ENCODE measurements at places on chromosomes 4 and X.
A peak's percentile ranks its signal among the peaks of the same experiment; 100 is the strongest.

DNA sequence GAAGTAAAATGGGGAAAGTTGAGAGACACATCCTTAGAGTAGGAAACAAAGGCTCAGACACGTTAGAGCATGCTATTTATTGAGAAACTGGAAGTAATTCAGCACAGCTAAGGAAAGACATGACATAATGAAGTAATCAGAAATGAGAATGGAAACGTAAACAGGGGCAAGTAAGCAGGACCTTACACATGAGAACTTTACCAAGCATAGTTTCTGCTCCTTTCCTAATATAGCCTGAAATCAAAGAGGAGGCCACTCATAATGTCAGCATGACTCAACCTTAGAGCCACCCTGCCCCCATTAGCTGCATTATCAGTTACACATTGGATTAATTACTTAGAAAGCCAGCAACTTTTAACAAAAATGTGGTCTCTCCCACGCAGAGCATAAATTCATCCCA, 558.3 kb upstream of the GRIA3 start:
- DNase-seq: no peak

GRCh38 chr4:76708971-76709771, 188.8 kb downstream of the SOWAHB start:
- DNase-seq: no peak

- DNase-seq: no peak
These were observed 1997.4 kb downstream of the C4orf33 start for GRCh38 chr4:131093303-131093702.

DNA sequence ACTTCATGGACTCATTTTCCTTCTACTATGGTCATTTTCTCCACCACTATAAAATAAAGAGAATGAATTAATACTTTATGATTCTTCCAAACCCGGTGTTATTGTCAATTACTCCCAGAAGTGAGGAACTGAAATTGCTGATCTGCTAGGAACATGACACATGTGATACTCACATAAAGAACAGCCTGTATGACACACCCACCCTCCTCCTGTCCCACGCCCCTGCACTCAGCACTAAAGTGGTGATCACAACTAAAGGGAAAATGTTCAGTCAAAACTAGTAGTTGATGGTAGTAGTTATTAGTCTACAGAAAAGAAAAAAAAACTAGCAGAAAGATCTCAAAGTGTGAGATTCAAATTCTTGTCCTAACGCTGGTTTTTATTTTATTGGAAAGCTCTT, 1508.3 kb downstream of the RAPGEF2 start:
- no peak for DNase-seq

DNA sequence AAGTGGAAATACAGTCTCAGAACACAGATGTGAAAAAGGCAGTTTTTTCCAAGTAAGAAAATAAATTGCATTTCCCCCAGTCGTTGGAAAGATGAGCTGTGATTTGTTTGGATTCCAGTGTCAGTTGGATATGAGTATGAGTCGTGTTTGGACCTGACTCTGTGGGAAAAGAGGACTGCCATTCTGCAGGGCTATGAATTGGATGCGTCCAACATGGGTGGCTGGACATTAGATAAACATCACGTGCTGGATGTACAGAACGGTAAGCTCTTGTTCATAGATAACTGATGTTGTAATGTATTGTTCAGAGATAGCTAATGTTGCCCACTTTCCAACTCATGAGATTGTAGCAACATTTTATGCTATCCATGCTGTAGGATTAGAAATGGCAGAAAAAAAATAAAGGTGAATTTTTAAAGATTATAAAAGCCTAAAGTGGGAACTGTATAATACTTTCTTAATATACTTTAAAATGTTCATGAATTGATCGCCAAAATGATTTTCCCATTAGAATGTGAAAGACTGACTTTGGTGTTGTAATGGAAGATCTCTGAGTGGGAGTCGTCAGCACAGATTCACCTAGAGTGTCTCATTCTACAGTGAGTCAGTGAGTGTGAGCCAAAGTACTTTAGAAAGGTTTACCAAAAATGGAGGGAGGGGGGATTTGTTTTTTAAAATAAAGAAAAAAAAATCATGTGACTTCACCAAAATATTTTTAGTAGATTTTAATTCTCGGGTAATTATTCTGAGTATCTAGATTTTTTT, 178.7 kb downstream of the DCTD start:
- DNase-seq: no peak

- DNase-seq: no peak
These were observed 181.7 kb upstream of the DDX53 start for GRCh38 chrX:22818061-22818460.

DNA sequence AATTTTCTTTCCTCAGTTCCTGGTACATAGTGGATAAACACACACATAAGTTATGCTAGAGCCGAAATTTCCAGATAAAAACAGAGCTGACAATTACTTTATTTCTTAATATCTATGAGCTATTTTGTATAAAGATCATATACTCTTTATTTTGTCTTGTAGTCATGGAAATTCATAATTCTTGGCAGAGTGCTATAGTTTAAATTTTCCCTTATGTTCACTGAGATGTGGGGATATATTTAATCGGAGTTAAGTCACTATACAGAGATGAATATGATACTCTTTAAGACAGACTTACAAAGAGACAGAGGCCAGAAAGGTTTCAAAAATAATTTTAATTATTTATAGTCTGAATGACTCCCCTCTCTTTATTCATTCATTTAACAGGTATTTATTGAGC, 89.7 kb downstream of the PPEF1 start:
- no peak for DNase-seq

DNA sequence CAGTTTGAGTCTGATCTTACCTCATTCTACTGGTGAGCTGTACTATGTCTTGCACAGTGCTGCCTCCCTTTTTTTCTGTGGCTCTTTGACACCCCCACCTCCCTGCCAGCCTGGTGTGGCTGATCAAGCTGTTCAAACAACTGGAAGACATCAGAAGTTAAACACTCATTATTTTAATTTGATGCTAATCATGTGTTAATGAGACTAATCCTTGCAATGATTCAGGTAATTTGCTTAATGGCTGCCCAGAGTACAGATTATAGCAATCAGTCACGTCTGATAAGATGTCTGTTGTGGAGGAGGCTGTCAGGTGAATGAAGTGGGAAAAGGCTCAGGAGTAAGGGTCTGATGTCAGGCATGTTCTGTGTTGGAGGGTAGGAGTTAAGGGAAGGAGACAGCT, 87.4 kb upstream of the GK2 start:
- peak; percentile 73 for DNase-seq

DNA sequence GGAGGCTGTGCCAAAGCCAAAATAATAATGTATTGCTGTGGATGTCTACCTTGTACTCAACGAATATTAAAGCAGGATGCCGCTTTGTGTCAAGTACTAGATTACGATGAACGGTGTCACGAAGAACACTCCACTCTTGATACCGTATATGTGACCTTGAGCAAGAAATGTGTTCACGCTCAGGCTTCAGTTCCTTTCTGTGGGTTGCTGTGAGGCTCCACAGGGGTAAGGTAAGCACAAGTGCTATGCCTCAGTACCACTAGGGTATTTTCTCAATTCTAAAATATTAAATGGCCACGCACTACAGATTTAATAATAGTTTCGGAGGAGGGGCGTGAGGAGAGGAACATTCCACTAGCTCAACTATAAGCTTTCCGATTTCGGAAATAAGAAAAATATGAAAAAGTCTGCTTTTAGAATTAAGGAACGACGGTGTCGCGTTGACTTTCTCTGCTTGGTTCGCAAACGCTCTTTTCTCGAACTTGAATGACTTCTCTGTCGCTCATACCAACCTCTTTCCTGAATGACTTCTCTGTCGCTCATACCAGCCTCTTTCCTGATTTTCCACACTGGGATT, 607 bp upstream of the SCOC start:
- DNase-seq: peak; percentile 39

DNA sequence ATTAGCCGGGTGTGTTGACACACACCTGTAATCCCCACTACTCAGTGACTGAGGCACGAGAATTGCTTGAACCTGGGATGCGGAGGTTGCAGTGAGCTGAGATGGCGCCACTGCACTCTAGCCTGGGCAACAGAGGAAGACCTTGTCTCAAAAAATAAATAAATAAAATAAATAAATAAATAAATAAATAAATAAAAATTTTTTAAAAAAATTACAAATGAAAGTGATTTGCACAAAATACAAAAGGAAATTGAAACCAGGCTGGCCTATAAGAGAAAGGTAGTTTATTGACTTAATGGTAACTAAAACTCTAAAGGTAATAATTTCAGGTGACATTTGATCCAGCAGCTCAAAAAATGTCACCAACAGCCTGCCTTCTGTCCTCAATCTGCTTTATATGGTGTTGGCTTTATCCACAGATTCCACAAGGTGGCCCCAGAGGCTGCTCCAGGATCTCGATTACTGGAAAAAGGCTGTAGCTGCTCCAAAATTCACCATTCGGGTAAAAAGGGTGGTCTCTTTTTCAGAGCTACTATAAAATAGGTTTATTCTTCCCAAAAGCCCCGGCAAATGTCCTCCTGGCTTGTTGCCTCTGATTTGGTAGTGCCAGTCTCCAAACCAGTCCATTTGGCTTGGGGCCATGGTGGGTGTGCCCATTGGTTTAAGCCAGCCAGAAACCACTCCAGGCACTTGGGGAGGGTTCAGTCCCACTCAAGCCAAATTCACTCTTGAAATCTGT, 61.4 kb upstream of the TRIM2 start:
- peak; percentile 77 for DNase-seq

DNA sequence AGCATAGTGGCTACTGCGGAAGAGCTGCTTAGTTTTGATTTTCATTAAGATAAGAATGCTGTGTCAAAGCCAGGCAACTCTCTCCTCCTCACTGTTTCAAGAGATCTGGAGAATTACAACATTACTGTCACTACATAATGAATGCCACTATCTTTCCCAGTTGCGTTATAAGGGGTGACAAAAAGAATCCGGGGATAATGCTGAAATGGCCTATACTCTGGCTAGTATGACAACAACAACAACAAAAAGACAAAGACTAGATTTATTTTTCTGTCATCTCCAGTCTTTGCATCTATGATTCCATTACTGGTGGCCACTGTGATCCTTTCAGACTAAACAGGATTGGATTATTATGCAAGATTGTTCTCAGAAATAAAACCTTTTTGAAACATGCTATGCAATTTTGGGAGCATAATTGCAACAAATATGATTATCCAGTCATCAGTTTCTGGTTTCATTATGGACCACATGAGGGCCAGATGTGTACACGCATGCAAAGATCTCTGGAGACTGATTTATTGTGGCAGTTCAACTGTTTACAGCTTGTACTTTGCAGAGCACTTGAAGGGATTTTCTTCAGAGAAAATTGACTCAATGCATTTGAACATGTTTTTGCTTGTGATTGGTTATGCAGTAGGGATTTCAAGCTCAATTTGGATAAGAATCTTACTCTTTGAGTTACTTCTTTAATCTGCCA, 31.1 kb upstream of the SPANXB1 start:
- DNase-seq: peak; percentile 78

GRCh38 chr4:74291471-74291870, 16.8 kb upstream of the EPGN start:
- no peak for DNase-seq

- no peak for DNase-seq
These were observed 18.0 kb upstream of the MANBA start for GRCh38 chr4:102778720-102779119.

- no peak for DNase-seq
These were observed 66.6 kb upstream of the SORBS2 start for GRCh38 chr4:185878633-185879032.

DNA sequence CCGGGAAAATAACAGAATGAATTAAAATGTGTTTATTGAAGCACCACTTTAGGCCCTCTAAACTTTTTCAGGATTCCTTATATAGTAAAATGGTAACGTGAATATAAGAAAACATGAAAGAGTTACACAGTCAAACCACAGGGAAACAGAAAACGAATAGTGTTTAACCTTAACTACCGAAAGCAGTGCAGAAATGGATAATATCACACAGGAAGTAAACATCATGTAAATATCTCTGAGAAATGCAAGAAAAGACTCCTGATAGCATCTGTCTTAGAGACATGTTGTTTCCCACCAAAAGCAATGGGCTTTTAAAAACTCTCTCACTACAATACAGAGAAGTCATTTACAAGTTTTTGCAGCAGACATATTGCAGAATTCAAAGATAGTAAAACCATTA, 323.9 kb upstream of the CXXC4 start:
- DNase-seq: no peak

DNA sequence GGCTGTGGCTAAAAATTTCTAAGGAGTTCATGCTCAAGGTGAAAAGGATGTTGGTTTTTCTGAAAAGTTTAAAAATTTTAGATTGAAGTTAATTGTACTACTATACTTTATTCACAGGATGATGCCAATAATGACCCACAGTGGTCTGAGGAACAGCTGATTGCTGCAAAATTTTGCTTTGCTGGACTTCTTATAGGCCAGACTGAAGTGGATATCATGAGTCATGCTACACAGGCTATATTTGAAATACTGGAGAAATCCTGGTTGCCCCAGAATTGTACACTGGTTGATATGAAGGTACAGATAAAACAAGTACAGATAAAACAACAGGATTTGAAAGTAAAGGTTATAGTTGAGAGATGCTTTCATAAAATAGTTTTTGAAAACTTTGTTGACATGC, 12.2 kb downstream of the PAICS start:
- DNase-seq: no peak

- no peak for DNase-seq
These were observed 602.0 kb downstream of the GLUD2 start for GRCh38 chrX:121649417-121649816.

DNA sequence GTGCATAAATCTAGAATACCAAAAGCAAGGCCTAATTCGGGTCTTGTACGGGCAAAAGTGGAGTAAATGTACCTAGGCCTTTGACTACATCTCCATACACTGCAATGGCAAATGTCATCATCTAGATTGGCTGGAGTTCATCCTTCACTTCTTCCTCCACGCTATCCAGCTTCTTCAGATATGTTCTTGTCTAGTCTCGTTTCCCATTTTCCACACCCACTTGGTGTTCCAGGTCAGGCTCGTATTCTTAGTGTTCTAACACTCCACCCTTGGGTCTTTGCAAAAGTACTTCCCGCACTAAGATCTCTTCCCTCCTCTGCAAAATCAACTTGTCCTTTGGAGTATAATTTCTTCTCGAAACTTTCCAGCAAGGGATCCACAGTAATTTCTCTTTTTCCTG, 1.4 kb downstream of the COQ2 start:
- no peak for DNase-seq

- peak; percentile 65 for DNase-seq
These were observed 3.5 kb downstream of the BCOR start for GRCh38 chrX:40094041-40094899.

GRCh38 chrX:26851981-26852380, 611.2 kb downstream of the PPP4R3C start:
- DNase-seq: peak; percentile 2

DNA sequence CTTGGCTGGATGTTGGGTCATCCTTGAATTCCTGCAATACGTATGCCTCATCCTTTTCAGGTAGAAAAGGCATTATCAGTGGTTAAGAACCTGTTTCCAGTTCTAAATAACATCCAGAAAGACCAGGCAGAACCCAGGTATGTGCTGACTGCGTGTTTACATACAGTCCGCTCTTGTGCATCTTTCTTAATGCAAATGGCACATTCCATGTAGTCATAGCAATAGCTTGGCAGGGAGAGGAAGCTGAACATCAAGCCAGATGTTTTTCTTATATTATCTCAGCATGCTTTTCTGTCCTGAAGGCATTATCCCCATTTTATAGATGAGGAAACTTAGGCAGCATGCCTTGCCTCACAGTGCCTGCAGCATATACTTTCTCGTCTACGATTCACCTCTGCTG, 2.1 kb downstream of the DCLK2 start:
- no peak for DNase-seq
